Fibroblast of skin of back (primary cell): ENCODE measurements at places on chromosomes 1 and 21.
A peak's percentile ranks its signal among the peaks of the same experiment; 100 is the strongest.

DNA sequence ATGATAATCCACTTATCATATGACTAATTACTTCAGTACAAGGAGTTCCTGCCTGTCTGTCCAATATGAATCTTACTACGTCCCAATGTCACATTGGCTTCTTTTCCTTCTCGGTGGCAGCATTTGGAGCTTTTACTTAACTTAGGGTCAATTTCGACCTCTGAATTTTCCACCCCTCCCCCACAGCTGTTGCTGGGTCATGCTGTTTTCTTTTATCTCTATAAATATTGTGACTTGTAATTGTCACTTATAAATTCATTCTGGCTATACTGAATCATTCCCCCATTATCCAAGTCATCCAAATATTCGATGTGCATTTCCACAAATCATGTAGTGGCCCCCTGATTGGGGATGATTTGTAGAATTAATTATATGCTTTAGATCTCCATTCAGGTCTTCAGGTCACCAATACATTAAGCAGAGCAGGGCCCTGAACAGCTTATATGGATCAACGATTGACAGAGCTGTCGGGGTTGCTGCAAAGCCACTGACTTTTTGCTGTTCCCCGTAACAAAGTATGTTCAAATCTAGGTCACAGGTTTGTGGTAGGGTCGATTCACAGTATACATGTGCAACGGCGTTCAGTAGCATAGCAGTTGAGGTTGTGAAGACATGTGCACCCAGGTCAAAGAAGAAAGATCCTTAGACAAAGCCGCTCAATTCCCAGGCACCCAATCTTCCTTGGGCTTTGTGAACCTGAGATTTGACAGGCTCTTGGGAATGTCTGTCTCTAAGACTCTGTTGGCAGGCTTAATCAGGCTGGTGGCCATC is 18.3 kb upstream of the RNU1-4 start:
- DNase-seq, result no peak

DNA sequence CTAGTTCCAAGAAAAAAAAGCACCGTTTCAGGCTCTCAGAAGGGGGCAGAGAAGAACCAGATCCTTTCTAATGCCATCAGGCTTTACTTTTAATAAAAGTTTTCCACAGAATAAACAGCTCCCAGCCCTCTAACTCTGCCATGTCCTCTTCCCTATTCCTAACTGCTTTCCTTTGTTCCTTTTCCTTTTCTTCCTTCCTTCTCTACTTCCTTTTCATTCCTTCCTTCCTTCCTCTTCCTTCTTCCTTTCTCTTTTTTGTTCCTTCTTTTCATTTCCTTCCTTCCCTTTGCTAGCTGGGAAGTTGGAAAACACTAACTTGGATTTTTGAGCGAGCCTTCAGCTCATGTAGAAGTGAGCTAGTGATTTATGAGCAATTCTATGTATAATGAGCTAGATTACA is 46.2 kb downstream of the KDM5B start:
- no peak for DNase-seq

GRCh38 chr1:52601991-52602855 is at the start of gene GPX7:
Gene GPX7 (plus strand): TSS chr1:52602371. CDS start chr1:52602410, 39 bp downstream.
- DNase-seq, result peak; percentile 72

DNA sequence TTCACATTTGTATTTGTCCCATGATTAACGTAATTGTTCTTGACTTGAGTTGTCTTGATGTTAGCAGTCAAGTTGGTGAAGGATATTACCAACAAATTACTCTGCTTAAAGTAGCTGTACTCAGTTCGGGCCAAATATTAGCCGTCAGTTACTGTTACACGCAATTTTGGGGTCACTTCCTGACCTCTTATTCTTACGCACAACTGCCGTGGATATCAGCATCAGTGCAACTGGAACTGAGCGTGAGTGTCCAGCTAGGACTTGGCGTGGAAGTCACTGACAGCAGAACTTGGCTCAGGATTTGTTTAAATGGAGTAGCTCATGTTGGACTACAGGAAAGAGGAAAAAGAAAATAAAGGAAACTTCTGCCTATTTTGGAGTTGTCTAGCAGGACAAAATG is 56.4 kb downstream of the ADAMTS1 start:
- DNase-seq, result no peak

DNA sequence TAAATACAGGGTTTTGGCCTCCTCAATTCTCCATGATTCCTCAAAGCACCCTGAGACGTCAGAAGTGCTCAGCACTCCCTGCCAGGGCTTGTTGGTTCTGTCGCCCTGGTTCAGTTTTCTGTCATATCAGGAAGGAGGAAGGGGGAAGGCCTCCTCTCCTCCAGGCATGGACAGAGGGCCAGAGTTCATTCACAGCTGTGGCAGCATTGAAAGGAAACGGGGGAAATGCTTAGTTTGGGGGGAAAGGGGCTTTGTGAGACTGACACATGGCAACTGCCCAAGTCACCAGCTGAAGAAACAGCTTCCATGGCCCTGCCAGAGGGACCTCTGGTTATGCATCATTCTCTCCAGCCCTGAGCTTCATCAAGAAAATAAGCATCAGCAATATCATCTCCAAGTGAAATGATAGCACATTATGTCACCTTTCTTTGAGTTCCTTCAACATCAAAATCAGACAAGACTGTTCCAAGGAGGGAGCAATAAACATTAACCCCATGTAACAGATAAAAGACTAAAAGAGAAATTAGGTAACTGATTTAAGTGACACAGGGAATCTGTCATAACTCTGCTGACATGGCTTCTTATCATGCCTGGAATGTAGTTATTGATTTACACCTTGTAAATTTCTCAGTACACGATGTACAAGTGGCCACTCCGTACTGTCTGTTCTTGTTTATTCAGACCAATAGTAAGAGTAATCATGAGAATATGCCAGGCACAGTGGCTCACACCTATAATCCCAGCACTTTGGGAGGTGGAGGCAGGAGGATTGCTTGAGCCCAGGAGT is 103.2 kb upstream of the SLC25A33 start:
- DNase-seq, result no peak

DNA sequence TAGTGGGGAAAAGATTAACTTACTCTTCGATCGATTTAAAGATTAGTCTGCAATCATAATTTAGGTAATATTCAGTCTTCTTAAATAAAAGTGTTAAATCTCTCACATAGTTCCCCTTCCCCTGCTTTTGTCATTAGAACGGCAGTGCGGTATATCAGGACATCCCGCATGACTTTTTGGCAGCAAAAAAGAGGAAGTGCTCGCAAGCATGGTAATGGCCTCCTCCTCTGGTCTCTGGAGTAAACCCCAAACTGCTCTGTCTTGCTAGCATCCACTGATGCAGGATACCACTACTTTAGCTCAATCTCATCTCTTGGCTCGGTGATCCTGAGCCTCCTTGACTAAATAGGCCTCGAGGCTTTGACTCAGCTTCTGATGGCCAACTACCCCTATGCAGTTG is 78.7 kb upstream of the VAV3 start:
- no peak for DNase-seq

GRCh38 chr1:47584249-47584648 is 146.4 kb downstream of the FOXD2 start:
- no peak for DNase-seq

DNA sequence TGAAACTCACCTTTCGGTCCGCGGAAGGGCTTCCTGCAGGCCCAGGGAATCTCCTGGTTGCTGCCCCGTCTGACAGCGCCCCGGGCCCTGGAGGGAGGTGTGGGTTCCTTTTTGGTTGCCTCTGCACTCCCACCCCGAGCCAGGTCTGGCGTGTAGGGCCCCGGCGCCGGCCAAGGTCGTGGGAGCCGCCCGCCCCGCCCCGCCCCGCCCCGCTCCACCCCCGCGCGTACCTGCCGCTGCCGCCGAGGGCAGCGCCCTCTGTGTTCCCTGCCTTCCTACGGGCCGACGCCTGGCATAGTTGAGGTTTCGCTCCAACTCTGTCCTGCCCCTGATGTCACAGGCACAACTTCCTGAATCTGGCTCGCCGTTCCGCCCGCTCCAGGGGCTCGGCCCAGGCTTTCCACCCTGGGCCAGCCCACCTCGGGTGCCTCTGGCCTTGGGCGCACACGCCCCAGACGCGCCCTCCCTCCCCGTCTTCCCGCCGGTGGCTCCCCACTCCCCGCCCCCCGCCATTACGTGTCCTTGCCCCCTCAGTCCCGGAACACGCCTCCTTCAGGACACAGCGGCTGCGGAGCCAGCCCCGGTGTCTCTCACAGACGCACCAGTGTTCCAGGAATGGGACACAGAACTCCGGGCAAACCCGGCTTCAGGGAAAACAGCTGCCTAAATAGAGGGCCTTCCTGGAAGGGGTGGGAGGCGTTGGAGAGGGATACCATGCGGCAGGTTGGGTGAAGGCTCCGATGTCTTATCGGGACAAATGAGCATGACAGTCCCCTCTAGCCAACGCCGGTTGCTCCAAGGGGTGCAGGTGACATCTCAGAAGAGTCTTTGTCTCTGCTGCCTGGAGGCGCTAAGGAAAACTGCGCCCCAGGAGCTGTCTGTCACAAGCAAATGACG is at the start of gene KIAA0040:
Gene KIAA0040 (minus strand): TSS at position 147 of the 897 bp plus-strand sequence. CDS start 31,763 bp downstream, outside the sequence.
- peak; percentile 59 for DNase-seq

DNA sequence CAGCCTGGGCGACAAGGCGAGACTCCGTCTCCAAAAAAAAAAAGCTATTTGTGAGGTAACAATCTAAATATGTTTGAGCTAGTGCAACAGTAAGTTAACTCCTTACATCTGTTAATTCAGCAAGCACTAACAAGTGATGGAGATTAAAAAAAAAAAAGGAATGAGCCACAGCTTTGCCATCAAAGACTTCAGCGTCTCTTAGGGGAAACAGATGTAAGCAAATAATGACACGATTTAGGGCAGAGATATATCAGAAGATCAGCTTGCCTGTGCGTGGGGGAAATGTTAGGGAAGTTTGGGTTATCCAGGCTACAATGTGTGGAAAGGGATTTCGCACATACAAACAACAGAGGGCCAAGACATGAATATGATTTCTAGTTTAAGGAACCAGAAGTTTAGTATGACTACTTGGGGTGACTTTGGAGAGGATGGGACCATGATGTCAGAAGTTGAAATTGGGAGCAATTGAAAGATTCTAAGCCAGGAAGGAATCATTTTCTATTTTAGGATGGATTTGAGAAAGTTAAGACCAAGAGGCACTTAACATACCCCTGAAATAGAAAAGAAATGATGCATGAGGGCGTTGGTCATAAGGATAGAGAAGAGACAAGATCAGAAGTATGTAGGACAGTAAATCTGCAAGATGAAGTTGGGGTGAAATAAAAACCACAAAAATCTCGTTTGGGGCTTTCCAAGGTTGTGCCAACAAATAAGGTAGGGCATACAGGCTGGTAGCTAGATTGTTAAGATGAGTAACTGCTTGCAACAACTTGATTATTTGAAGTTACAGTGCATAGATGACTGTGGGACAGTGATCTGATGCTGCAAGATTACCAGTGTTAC is 2.4 kb upstream of the BRWD1 start:
- DNase-seq, result no peak

DNA sequence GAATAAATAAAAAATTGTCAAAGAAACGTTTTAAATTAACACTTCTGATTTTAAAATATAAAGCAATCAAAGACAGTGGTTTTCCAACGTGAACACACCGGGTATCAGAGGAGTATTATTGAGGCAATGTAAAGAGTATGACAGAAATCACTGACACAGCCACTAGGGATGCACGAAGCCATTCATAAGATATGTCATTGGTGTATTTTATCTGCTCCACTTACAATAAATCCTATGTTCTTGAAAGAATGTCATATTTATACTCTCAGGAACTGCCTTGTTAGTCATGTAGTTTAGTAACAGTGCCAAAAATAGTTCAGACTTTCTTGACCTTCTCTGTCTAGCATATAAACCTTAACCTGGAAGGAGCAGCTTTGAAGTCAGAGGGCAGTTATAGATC is 835.0 kb upstream of the NCAM2 start:
- no peak for DNase-seq

- no peak for DNase-seq
Measured at GRCh38 chr1:107451715-107452114, 310.9 kb downstream of the NTNG1 start.

GRCh38 chr1:97095764-97096163 is 374.2 kb downstream of the PTBP2 start:
- DNase-seq, result no peak

- peak; percentile 77 for DNase-seq
Measured at GRCh38 chr1:191913260-191913977, 244.8 kb upstream of the RGS18 start.

- peak; percentile 87 for DNase-seq
Measured at GRCh38 chr1:228860911-228861831, 125.9 kb downstream of the RHOU start.

- no peak for DNase-seq
Measured at GRCh38 chr1:183125279-183125999, 60.6 kb upstream of the LAMC2 start.

GRCh38 chr1:6103111-6103853 is 57.6 kb downstream of the KCNAB2 start:
- no peak for DNase-seq

DNA sequence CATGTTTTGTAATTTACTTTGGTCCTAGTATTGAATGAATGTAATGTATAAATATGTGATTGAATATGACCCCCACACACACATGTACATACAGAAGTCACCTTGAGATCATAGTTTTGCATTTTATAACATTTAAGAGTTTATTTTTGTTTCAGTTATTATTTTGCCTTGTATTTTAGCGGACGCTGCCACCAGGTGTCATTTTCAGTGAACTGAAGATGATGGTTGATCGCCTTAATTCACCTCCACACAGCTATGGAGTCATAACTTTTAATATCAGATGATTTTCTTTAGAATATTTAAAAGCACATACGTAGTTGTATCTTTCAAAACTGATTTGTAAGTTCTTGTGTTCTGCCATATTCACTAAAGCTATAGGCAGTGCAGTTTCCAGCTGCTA is 130.4 kb downstream of the DYRK1A start:
- no peak for DNase-seq

GRCh38 chr1:184882957-184883815 is 91.1 kb downstream of the NIBAN1 start:
- no peak for DNase-seq

DNA sequence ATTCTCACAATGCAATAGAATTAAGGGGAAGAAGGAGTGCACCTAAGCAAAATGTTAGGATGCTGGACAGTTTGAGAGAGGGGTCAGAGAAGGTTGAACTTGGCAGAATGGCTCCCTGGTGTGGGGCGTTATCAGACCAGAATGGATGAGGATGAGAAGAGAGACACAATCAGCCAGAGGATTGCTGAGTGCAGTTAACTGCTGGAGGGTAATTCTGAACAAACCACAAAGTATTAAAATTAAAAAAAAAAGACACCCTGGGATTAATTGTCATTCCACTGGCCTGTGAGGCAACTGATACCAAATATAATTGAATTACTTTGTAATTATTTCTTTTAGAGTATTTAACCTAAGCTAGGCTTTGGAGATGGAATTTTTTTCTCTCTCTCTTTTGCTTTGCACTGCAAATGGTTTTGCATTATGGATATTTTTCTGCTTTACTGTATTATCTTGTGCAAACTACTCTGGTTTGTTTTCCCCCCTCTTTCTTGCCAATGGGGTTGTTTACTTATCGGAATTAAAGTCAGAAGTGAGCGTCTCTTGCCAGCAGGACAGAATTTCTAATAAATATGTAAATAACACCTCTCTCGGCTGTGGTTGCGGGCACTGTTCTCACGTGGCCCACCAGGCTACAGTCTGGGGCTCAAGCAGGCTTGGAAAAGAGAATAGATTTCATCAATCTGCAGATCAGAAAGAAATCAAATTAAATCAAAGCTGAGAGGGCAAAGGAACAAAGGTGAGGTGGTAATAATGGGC is 572.9 kb upstream of the CAMK1G start:
- no peak for DNase-seq

GRCh38 chr1:151953409-151954094 is 40.1 kb downstream of the S100A10 start:
- no peak for DNase-seq
